ENCODE measurements at places on chromosomes 3 and 15.

DNA sequence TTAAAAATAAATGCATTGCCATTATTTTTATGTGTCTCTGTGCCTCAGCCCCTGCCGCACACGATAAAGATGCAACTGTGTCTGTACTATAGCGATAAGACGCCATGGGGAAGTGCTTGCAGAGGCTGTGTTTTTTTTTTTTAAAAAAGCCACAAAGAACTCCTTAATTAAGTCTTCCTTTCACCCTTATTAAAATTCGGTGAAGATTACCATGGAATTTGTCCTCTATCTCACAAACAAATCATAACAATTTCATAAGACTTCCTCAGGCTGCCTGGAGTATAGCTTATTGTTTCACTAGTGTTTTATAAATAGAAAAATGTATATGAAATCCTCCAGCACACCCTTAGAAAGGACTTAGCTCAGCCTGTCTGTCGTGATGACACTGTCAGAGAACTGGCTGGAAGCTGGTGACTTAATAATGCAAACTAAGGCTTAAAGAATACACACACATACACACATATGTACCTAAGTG, 374.8 kb upstream of the SLCO3A1 start:
- no peak for DNase-seq

GRCh38 chr15:78177447-78177873, 28.3 kb downstream of the IDH3A start:
- no peak for DNase-seq

- DNase-seq = no peak
These were observed 278.1 kb upstream of the PLSCR5 start for GRCh38 chr3:146883288-146883687.

- no peak for DNase-seq
These were observed 242.3 kb downstream of the MECOM start for GRCh38 chr3:169421182-169421581.

DNA sequence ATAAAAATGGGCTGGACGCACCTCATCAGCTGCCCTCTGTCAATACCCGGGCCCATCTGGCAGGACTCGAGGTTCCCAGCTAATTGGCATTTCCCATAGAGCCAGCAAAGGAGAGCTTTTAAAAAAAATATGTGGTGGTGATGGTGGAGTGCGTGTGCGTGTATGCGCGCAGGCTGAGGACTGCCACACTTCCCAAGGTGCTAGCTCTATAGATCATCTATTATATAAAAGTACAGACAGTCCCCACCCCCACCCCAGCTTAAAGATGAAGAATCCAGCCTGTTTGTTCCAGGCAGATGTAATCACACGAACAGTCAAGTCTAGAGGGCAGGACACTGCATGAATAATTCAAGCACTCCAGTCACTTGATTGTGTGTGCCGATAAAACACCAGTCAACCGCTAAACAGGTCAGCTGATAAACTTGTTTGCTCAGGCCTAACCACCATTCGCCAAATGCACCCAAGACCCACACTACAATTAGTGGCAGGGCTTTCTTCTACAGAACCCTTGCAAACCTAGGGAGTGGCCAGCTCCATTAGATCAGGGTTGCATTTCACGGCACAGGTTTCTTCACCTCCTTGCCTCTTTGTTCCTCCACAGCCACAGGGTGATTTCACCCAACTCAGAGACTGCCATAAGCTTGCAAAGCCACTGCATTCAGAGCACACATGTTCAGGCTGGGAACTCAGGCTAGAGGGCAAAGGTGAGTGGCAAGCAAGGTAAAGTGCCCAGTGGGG, 5.8 kb downstream of the TLE3 start:
- DNase-seq = no peak

Data from posterior cingulate gyrus (tissue), 11 donors.